ENCODE measurements at places on chromosomes 13 and 19.

GRCh38 chr13:50990065-50990817 is 80.7 kb downstream of the RNASEH2B start:
- no peak for DNase-seq

DNA sequence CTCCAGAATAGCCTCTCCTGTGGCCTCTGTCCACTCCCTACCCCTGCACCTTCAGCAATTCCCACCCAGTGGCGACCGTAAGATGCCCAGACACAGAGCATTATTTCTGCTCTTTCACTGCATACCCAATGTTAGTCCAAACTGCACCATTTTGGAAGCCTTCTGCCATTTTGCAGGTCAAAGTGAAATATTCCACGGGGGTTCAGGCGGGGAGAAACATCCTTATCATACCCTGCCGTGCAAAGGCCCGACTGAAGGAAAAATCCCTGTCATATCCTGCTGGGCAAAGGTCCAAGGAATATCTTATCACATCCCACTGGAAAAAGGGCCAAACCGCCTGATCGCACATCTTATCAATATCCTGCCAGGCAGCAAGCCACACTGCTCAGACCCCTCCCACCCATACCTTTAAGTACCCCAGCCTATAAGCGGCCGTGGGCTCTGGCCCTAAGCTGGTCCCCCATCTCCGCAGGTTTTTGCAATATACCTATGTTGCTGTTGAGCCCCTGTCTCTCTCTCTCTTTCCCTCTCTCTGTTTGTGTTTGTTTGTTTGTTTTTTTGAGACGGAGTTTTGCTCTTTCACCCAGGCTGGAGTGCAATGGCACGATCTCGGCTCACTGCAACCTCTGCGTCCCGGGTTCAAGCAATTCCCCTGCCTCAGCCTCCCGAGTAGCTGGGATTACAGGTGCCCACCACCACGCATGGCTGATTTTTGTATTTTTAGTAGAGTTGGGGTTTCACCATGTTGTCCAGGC is 18.2 kb downstream of the CLEC11A start:
- no peak for DNase-seq

DNA sequence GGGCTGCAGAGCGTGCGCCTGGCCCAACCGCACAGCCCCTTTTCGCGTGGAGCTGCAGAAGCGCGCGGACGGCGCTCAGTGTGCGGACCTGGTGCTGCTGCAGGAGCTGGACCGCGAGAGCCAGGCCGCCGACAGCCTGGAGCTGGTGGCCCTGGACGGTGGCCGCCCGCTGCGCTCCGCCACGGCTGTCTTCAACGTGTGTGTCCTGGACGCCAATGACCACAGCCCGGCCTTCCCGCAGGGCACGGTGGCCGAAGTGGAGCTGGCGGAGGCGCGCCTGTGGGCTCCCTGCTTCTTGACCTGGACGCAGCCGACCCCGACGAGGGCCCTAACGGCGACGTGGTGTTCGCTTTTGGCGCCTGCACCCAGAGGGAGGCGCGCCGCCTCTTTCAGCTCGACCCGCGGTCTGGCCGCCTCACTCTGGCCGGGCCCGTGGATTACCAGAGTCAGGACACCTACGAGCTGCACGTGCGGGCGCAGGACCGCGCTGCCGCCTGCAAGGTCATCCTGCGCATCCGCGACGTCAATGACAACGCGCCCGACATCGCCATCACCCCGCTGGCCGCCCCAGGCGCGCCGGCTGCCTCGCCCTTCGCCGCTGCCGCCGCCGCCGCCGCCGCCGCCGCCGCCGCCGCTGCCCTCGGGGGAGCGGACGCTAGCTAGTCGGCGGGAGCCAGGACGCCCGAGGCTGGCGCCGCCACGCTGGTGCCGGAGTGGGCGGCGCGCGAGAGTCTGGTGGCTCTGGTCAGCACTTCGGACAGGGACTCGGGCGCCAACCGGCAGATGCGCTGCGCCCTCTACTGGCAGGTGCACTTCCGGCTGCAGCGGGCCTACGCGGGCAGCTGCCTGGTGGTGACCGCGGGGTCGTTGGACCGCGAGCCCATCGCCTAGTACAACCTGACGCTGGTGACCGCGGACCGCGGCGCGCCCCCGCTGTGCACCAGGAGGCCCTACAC is 172.2 kb downstream of the OLFM4 start:
- DNase-seq = no peak

- DNase-seq = no peak
Observed at GRCh38 chr19:12137221-12137940, 2.8 kb downstream of the ZNF20 start.

DNA sequence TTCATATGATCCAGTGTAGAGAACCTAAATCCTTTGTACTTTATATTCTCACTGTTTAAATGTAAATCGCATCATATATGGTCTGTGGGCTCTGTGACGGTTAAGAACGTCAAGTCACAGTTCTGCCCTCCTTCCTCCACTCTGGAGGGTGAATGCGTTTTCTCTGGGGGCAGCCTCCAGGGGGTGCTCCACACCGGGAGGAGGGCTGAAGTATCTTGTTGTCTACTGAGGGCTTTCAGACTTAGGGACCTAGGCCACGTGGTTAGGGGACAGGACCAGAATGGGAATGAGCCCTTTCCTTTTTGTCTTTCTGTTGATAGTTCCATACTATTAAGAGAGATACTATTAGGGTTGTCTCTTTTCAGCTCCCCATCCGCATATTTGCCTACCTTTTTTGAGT is 504.9 kb downstream of the FGF9 start:
- DNase-seq = no peak

DNA sequence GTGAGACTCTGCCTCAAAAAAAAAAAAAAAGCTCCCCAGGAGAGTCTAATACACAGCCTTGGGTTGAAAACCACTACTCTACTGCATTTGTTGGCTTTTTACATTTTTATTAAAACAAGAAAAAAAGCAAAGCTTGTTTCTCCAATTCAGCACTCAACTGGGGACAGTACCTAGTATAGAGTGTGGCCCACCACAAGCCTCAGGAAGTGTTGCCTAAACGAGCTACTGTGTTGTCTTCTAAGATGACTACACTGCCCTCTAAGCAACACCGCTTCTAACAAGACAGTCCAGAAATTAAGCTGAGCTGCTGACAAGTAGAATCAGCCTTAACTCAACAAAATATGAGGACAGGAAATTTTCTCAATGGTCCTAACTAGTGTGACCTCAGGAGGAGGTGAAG is 522.2 kb downstream of the FGF9 start:
- no peak for DNase-seq

DNA sequence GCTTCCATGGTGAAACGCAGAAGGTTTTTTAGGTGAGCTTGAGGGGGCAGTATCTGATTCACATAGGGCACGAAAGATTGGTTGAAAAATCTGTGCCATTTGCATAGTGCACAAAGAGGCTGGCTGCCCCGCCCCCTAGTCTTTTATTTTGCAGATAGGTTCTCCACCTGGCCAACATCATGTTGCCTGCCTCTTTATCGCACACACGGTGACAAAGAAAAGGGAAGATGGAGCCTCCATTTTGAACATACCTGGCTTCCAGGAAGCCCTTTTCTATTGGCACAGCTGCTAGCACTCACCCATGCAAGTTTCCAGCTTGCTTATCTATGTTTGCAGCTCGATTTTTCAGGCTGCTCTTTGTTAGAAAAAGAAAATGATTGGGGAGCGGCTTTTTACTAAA is 316.2 kb upstream of the KLHL1 start:
- no peak for DNase-seq

DNA sequence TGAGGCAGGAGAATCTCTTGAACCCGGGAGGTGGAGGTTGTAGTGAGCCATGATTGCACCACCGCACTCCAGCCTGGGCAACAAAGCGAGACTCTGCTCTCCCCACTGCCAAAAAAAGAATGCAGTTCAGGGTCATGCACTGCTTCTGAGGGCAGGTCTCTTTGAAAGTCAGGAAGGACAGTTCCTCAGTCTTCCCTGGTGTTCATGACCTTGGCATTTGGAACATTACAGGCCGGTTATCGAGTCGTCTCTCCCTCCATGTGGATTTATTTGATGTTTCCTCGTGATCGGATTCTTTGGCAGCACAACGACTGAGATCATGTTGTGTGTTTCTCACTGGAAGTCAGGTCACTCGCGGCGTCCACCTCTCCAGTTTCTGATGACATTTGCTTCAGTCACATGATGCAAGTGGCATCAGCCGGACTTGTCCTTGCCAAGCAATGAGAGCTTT is 17.2 kb downstream of the FGF21 start:
- no peak for DNase-seq

- DNase-seq = no peak
Observed at GRCh38 chr13:62292714-62293480, 877.2 kb upstream of the PCDH20 start.

DNA sequence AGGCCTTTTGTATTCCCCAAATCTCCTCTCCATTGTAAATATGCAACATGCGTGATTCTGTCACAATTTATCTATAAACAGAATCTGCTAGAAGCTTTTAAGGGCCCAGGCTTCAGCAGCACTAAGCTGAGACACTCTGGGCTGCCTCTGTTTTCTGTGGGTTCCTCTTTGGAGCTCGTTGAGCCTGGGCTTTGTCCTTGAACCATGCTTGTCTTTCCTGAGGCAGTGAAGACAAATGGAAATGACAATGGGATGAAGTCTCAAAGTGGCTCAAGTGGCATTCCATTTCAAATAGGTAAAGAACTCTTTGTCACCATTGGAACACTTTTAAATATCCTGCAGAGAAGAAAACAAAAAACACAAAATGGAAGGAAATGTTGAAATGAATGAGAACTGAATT is 40.3 kb downstream of the RASL11A start:
- DNase-seq = no peak

- DNase-seq = no peak
Observed at GRCh38 chr13:74674720-74675119, 540.5 kb upstream of the KLF12 start.

GRCh38 chr13:43728421-43728820 is 58.4 kb downstream of the ENOX1 start:
- DNase-seq = no peak

- DNase-seq = no peak
Observed at GRCh38 chr19:373391-374182, 29.0 kb upstream of the MIER2 start.

DNA sequence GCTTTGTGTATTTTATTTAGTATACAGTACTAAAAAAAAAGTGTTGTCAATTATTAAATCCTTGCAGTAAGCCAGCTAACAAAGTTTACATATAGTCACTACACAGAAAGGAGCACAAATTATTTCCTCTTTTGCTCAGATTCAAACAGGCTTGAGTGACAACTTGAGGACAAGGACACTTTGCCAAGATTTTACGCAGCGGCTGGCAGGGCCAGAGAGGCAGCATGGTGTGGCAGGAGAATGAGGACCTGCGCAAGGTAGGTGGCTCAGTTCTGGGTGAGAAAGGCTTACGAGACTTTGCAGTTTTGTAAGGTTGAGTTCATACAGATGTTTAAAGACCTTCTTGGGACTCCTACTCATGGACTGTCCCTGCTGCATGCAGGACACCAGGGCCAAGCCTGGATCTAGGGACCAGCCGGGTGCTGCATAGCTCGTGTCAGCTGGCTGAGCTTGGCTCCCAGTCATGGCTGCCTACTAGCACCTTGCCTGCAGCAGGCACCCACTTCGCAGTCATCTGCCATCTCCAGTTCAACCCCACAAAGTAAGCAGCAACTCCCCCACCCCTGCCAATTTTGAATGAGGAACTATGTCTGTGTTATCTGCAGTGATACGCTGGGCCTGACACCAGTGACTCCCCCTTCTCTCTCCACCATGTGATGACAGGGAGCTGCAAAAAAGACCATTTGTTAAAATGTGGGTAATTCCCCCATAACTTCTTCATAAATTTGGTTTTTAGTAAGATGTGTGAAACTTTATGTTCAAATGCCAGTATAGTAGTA is 3.7 kb upstream of the TUBA3C start:
- no peak for DNase-seq

DNA sequence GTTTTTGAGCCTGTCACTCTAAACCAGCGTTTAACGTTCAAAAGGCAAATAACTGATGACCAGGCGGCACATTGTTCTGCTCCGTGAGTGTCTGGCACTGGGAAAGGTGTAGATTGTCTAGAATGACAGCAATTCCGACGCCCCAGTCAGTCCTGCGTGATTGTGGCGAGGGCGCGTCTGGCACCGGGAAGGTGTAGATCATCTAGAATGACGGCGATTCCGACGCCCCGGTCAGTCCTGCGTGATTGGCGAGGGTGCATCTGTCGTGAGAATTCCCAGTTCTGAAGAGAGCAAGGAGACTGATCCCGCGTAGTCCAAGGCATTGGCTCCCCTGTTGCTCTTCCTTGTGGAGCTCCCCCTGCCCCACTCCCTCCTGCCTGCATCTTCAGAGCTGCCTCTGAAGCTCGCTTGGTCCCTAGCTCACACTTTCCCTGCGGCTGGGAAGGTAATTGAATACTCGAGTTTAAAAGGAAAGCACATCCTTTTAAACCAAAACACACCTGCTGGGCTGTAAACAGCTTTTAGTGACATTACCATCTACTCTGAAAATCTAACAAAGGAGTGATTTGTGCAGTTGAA is 26.1 kb upstream of the NDUFS7 start:
- no peak for DNase-seq

GRCh38 chr19:54312436-54313377 is at the start of gene LILRA5:
Gene LILRA5 (minus strand): TSS chr19:54313166. CDS start chr19:54313019, 147 bp downstream.
- no peak for DNase-seq

DNA sequence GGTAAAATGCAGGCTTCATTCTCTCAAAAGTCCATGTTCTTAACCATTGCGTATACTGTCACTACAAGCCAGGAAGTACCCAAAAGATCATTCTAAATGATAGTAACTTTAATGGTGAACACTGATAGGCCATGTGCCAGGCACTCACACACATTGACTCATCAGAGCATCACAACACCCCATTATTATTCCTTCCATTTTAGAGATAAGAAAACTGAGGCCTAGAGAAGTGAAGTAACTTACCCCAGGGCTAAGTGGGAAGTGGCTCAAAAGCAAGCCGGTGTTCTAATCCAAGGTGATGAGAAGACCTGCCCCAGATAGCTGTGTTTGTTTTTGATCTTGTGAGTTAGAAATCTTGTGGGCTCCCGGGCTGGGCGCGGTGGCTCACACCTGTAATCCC is 1.4 kb upstream of the PHLDB3 start:
- DNase-seq = no peak

GRCh38 chr13:41029629-41030028 is 10.5 kb upstream of the ELF1 start:
- DNase-seq = no peak

DNA sequence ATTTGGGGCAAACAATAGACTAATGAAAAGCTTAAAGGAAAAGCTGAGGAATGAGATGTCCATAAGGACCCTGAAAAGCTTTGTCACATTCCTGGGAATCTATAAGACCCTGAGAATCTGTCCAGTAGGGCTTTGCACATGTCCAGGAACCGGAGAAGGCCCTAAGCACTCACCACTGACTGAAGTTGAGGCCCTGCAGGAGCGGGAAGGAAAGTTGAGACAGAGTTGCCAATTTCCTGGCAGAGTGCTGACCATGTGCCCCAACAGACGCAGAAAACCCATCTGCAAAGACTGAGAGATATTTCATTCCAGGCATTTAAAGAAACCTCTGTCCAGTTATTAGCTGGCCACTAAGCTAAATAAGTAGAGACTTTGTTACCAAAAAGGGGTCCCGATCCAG is 890.5 kb downstream of the UQCRFS1 start:
- DNase-seq = no peak

GRCh38 chr13:52882785-52883184 is 34.3 kb upstream of the PCDH8 start:
- no peak for DNase-seq

- DNase-seq = no peak
Observed at GRCh38 chr13:113305208-113305607, 8.2 kb downstream of the LAMP1 start.

- DNase-seq = no peak
Observed at GRCh38 chr13:59663707-59664106, 500.0 kb downstream of the DIAPH3 start.
